Occipital lobe (tissue), 3 donors: ENCODE measurements at places on chromosomes 13 and 19.

- DNase-seq, result peak; percentile 47
Measured at GRCh38 chr19:18044825-18045304, 36.9 kb downstream of the ARRDC2 start.

DNA sequence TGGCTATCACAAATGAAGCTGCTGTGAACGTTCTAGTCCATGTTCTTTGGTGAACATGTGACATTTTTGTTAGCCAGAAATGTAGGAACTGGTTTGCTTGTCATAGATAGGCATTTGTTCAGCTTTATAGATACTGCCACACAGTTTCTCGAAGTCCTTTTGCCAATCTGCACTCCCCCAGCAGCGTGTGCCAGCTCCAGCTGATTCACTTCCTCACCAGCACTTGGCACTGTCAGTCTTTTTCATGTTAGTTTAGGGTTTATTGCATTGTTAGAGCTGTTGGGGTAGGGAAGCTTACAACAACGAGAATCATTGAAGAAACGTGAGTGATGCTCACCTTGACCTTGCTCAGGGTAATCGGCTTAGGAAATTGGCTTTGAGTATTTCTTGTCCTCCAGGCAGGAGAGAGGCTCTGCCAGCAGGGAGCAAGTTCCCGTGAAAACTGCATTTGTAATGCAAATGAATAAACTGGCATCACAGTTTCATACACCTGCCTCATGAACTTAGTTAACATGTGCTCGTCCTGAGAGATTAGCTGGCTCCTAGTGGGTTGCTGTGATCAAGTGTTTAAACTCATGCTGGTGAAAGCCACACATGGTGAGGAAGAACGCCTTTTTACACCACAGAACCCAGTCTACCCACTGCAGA lies 83.9 kb downstream of the ING1 start:
- no peak for DNase-seq

DNA sequence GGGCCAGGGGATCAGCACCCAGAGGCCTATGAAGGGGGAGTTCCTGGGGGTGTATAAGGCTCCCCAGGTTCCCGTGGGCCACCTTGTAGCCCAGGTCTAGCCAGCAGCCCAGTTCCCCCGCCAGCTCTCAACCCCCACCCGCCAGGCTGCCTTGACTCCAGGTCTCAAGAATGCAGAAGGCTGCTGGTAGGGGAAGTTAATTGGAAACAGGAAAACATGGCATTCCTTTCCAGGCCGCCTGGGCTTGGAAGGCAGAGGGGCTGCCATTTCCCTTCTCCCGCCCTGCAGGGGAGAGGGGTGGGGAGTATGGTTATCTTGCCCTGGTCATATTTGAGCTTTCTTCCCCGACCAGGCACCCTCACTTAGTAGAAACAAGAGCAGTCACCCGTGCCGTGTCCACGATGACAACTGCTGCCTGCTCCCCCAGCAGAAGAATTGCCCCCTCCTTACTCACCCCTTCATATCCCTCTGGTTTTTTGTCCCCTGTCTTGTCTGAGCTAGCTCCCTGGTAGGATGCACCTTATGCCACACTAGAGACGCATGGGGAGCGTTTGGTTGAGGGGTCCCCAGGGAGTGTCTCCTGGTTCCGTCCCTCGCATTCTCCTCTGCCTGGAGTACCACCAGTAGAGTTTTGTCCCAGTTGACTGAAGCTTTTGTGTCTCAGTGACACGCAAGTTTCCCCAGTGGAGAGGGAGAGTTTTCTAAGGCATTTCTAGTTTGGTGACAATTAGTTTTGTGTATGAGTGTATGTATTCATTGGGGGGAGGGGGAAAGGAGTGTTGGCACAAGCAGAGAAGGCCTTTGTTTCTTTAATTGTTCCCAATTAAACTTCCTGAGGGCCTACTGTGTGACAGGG lies 4.5 kb downstream of the BICRA start:
- no peak for DNase-seq

GRCh38 chr19:30722186-30722585 lies 350.0 kb downstream of the ZNF536 start:
- no peak for DNase-seq

DNA sequence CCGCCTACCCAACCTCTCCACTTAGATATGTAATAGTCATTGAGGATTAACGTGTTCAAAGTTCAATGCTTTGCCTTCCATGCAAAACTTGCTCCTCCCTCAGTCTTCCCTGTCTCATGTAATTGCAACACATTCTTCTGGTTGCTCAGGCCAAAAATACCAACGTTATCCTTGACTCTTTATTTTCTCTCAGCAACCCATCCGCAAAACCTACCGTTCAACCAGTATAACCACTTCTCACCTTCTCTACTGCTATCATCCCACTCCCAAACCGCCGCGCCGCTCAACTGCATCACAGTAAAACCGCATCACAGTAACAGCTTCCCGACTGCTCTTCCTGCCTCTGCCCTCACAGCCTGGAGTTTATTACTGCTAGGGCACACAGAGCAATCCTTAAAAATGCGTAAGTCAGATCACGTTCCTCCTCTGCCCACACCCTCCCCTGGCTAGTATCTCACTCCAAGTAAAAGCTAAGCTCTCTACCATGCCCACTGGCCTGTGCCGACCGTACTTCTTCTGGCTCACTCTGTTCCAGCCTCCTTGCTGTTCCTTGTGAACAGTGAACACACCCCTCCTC lies 8.2 kb downstream of the MTIF3 start:
- no peak for DNase-seq

GRCh38 chr19:1351381-1351851 lies 32.3 kb upstream of the NDUFS7 start:
- no peak for DNase-seq

DNA sequence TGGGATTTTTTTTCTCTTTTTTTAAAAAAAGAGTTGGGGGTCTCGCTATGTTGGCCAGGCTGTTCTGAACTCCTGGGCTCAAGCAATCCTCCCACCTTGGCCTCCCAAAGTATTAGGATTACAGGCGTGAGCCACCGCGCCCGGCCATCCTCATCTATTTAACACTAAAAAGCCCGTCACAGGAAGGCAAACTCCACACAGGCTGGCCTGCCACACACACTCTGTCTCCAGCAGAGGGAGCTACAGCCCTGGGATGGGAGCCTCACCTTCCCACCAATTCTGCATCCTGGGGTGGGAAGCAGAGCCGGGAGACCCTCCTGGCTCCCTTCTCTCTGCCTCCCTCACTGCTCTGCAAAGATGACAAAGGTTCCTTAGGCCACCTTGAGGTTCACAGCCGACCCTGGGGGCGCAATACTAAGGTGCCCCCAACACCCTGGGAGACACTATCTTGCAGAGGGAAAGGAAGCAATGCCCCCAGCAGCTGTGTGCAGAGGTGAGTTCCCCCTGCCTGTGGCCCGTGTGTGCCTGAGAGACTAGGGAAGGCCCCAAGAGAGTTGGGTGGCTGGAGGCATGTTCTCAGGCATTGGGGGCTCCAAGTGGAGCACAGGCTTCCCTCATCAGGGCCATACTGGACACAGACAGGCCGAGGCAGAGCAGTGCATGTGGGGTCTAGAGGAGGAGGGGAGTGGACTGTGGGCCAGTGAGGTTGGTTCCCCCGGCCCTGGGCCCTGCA lies 27.4 kb upstream of the TIMM44 start:
- peak; percentile 23 for DNase-seq

- no peak for DNase-seq
Measured at GRCh38 chr13:80821466-80821865, 480.5 kb upstream of the SPRY2 start.

GRCh38 chr19:50154529-50154928 lies 8.6 kb downstream of the IZUMO2 start:
- no peak for DNase-seq

GRCh38 chr19:48250290-48251025 lies 5.3 kb downstream of the CARD8 start:
- DNase-seq, result no peak

DNA sequence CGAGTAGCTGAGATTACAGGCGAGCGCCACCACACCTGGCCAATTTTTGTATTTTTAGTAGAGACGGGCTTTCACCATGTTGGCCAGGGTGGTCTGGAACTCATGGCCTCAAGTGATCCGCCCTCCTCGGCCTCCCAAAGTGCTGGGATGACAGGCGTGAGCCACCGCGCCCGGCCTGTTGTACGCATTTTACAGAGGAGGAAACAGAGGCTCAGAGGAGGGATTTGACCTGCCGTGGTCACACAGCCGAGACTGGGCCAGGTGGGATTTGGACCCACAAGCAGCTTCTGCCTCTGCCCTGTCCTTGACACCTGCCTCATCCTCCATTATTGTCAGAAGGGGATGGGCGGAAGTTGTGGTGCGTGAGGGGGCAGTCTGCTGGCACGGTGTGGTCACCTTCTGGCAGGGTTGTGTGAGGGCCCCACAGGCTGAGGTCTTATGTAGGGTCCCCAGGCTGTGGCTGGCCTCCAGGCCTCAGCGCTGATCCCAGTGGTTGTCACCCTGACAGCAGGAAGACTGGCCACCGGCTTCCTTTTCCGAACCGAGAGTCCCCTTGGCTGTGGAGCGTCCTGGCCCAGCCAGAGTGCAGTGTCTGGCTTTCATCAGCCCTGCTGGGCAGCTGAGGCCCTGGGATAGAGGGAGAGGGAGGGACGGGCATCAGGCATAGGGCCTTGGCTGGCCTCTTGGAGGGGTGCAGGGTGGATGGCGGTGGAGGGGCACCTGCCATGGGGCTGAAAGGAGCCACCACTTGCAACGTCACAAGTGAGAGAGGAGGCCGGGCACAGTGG lies 20.3 kb downstream of the NFIC start:
- DNase-seq, result no peak

GRCh38 chr19:3142292-3142670 lies 6.4 kb downstream of the GNA15 start:
- DNase-seq, result no peak

DNA sequence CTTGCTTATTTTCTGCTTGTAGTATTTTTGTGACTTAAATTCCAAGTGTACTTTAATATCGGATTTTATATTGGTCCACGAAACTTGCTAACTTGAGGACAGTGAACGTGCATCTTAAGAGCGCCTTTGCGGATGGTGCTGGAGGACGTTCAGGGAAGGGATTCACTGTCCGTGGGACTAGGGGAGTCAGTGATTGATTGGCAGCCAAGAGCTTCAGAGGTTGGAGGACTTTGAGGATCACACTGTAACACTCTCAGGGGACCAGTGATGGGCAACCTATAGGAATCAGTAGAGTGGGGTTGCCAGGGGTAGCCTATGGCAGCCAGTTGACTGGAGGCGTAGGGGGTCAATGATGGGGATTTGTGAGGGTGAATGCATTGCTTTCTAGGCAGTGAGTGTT lies 516 bp downstream of the ZNF175 start:
- no peak for DNase-seq

DNA sequence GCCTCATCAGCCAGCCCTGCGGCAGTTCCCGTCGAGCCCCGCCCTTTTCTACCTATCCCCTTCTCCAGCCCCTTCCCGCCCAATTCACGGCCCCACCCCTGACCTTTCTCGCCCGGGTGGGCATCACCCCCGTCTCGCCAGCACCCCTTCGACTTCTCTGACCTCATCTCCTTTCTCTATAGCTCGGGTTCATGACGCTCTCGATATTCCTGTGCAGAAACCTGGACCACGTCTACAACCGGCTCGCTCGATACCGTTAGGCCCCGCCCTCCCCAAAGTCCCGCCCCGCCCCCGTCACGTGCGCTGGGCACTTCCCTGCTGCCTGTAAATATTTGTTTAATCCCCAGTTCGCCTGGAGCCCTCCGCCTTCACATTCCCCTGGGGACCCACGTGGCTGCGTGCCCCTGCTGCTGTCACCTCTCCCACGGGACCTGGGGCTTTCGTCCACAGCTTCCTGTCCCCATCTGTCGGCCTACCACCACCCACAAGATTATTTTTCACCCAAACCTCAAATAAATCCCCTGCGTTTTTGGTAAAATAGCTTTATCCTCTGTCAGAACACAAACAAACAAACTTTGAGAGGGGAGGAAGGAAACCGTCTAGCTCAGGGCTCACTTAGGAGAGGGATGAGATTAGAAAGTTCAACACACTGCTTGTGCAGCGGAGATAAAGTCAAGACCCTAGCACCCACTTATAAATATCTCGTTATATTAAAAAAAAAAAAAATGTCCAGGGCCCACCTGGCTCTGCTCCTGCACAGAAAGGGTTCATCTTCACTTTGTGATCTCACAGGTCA lies 5.1 kb downstream of the CD37 start:
- no peak for DNase-seq

GRCh38 chr19:13042443-13043130 lies 47.3 kb downstream of the NFIX start:
- no peak for DNase-seq

GRCh38 chr13:24505756-24506155 lies 6.8 kb downstream of the PARP4 start:
- no peak for DNase-seq

DNA sequence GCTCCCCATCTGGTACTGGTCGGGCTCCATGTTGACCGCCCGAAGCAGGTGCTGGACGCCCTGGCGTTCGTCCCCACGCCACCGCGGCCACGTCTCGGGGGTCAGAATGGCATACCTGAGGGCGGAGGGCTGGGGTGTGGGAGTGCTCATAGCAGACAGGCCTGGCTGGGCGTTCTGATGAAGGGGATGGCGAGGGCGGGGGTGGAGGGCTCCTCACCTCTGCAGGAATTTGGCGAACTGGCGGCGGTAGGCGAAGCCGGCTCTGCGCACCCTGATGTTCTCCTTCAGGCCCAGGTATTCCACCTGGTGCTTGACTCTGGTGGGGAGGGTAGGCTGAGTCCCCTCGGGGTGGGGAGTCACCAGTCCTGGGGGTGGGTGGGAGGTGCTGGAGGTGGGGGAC lies 22.3 kb upstream of the ZNF414 start:
- DNase-seq, result no peak

GRCh38 chr13:87999788-88000187 lies 328.6 kb downstream of the SLITRK5 start:
- DNase-seq, result no peak

- no peak for DNase-seq
Measured at GRCh38 chr13:103315711-103316110, 249.5 kb upstream of the SLC10A2 start.

GRCh38 chr13:86946734-86947133 lies 724.4 kb upstream of the SLITRK5 start:
- no peak for DNase-seq

DNA sequence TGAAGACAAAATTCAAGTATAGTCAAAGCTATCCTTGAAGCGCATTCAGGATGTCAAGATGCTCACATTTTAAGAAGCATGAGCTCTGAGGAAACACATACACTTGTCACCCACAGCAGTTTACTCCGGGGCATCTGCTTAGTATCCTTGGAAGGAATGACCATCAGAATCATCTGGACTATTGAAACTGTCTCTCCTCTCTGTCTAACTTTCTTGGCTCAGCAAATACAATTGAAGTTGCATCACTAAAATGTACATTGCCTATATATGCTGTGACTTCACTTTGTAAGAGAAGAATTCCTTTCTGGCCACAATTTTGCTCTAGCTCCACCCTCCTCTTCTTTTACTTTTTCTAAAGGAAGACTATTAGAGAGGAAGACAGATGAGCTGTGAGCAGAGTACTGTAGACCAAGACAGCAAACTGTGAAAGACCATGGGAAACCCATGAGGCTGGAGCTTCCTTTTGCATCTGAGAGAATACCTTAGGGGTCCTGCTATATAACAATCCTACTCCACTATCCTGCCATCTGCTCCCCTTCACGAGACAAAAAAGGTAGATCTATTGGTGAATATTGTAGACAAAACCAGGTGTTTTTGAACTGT lies 906.3 kb downstream of the PCDH9 start:
- DNase-seq, result no peak

- peak; percentile 51 for DNase-seq
Measured at GRCh38 chr19:9914315-9915207, 21.8 kb downstream of the OLFM2 start.
